ENCODE measurements at places on chromosomes 1 and 21. TPM values are rescaled to one million over a fixed set of nuclear protein-coding genes. Genes with fewer than 3 reads are reported as not detected.

Gene FH
- 114 TPM for total RNA-seq

Gene S100A14
- total RNA-seq = 0.20 TPM

Gene BTBD19
- 6.6 TPM for total RNA-seq

Gene RPF1
- total RNA-seq = 42.9 TPM

Gene FCGR3A
- total RNA-seq = not detected

Gene SIPA1L2
- 9.9 TPM for total RNA-seq

Gene SLC9C2
- not detected for total RNA-seq

Gene HOOK1
- not detected for total RNA-seq

Gene KCNE1
- total RNA-seq = 0.13 TPM

Gene CSMD2
- under 0.01 TPM for total RNA-seq

Gene AVPR1B
- not detected for total RNA-seq

Gene ACKR1
- total RNA-seq = not detected

Gene MIXL1
- not detected for total RNA-seq

Gene SMPDL3B
- total RNA-seq = 0.26 TPM

Gene GOLT1A
- not detected for total RNA-seq

Gene AGMAT
- total RNA-seq = 1.4 TPM

Gene SLC25A44
- total RNA-seq = 15.0 TPM

Gene GNG5
- 20.1 TPM for total RNA-seq

Gene RPS8
- 1,428 TPM for total RNA-seq

Gene LIN28A
- total RNA-seq = not detected

Gene SPRR5
- not detected for total RNA-seq

Gene CHI3L2
- not detected for total RNA-seq

Gene NR5A2
- 2.6 TPM for total RNA-seq

Gene HAPLN2
- total RNA-seq = not detected

Gene RPE65
- total RNA-seq = not detected

Gene GPN2
- total RNA-seq = 21.5 TPM

Gene SYT14
- 0.14 TPM for total RNA-seq

Gene PCP4L1
- total RNA-seq = not detected

Gene CFHR5
- not detected for total RNA-seq

Gene LCE1D
- not detected for total RNA-seq

Gene SIM2
- not detected for total RNA-seq

Gene POFUT2
- total RNA-seq = 25.5 TPM

Gene SPRR4
- not detected for total RNA-seq

Gene LRRC39
- total RNA-seq = 0.20 TPM

Gene SYTL1
- under 0.01 TPM for total RNA-seq

Gene C1orf210
- not detected for total RNA-seq

Gene MATN1
- total RNA-seq = not detected

Gene OR2M3
- not detected for total RNA-seq

Gene CXADR
- 4.4 TPM for total RNA-seq

Gene TNFSF18
- total RNA-seq = 45.6 TPM

Gene C1orf116
- total RNA-seq = under 0.01 TPM

Data from pulmonary artery endothelial cell (primary cell).